ENCODE measurements at places on chromosomes 1 and 21.

DNA sequence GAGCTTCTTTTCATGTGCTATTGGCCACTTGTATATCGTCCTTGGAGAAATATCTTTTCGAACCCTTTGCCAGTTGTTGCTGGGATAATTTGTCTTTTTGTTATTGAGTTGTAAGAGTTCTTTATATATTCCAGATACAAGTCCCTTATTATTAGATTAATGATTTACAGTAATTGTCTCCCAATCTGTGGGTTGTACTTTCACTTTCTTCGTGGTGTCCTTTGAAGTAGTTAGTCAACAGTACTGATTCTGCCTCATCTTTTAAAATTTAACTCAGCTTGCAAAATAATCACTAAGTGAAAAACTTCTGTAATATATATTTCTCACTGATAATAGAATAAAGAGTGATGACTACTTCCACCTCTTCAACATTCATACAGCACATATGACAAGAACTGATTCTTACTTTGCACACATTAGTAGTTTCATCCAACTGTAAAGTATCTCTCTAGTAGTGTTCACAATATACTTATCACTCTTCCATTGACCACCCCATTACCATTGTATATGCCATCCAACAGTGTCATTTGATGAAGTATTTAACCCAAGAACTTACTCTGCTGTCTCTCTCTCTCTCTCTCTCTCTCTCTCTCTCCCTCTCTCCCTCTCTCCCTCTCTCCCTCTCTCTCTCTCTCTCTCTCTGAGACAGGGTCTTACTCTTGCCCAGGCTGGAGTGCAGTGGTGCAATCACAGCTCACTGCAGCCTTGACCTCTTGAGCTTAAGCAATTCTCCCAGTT, 104.2 kb upstream of the DMRTA2 start:
- no peak for DNase-seq

DNA sequence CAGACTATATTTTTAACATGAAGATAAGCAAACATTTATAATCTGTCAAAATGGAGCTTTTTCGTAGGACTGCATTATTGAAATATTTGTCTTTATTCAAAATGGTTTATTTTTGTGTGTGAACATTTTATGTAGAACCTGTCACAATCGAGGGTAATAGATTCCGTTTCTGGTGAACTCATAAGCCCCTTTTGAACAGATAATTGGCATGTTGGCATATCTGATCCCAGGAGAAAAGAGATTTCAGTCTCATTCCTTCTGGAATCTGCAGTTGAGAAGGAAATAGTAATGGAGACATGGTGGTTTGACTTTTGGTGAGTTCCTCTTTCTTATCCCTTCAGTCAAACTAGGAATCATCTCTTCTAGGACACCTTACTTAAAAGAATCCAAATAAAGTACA, 427.9 kb upstream of the B3GALT2 start:
- DNase-seq: no peak

DNA sequence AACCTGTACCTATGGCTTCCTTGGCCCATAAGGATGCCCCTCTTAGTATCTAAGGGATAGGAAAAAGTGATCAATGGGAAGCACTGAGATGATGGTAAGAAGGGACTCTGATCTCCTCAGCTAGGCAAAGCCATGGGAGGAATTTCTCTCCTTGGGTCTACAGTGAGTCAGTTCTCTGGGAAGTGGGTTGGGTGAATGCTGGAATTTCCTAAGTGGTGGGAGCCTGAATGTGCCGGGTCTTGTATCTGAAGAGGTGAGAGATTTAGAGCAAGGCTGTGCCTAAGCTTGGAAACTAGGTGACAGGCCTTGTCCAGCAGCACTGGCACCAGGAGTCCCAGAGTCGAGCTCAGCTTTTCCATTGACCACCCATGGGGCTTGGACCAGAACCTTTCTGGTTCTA, 96.3 kb upstream of the SLC2A1 start:
- DNase-seq: no peak

- no peak for DNase-seq
Measured at GRCh38 chr21:30579346-30579745, 10.9 kb downstream of the KRTAP22-2 start.

- no peak for DNase-seq
Measured at GRCh38 chr1:217149791-217150190, 426.6 kb upstream of the ESRRG start.

GRCh38 chr1:79877086-79877485, 870.6 kb upstream of the ADGRL4 start:
- no peak for DNase-seq

DNA sequence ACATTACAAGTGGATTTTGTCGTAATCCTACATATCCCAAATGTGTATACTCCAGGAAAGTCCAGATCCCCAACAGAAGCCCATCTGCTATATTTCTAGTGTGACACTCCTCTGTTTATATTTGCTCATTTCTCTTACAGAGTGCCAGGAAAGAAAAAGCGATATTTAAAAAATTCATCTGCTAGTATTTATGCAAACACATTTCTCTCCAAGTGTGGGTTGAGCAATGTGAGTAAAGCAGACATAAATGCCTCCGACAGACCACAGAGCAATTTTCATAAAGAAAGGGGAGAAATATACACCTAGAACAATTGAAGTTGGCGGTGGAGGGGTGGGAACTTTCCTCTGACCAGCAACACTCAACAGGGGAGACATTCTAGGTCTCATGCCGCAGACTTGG, 22.2 kb upstream of the RAP1A start:
- no peak for DNase-seq

- peak; percentile 75 for DNase-seq
Measured at GRCh38 chr1:46446646-46447498, 42.8 kb upstream of the DMBX1 start.

DNA sequence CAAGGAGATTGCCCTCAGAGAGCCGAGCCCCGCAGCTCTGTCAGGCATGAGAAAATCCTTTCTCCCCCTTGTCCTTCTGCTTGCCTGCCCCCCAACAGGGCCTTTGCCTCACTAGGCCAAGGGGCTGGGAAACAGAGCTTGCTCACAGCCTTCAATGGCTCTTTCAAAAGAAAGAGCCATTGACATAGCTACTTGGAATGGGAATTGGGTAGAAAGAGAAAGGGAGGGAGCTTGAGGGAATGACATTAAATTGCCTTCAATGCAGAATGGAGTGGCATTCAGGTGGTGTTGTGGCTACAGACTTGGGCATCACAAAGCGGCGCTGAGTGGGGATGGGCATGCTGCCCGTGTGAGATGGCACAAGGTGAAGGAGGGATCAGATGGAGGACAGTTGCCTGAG, 13.2 kb downstream of the SYT11 start:
- DNase-seq: no peak

DNA sequence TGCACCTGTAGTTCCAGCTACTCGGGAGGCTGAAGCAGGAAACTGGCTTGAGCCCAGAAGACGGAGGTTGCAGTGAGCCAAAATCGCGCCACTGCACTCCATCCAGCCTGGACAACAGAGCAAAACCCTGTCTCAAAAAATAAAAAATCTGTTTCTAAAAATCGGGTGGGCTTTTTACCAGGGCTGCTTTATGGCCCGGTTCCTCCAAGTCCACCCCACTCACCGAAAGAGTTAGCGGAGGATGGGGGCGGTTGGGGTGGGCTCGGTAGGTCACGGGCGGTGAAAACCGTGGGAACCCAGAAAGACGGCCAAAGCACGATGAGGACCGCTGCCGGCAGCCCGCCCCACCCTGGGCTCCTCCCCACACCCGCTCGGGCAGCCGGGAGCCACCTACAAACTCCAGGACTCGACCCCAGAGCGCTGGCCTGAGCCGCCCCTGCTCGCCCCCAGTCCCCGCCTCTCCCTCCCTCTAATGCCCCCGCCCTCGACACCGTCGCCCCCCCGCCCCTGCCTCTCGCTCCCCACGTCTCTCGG, 846 bp upstream of the PER3 start:
- DNase-seq: peak; percentile 82

- no peak for DNase-seq
Measured at GRCh38 chr1:55929652-55930051, 649.7 kb downstream of the PLPP3 start.

DNA sequence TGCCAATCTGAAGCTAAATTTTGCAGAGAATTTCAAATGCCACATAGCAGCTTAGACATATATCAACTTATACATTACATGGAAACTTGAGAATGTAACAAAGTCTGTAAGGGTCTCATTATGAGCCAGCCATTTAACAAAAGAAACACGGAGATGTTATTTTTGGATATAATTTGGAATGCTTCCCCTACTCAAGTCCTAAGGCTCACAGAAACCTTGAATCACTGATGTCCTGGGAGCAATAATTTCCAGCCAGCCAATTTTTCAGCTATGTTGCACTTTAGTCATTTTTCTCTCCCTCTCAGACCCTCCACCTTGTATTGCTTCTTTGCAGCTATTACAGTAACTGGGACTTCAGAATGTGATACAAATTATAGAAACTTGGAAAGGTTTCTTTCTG, 56.9 kb downstream of the EIF2B3 start:
- no peak for DNase-seq

DNA sequence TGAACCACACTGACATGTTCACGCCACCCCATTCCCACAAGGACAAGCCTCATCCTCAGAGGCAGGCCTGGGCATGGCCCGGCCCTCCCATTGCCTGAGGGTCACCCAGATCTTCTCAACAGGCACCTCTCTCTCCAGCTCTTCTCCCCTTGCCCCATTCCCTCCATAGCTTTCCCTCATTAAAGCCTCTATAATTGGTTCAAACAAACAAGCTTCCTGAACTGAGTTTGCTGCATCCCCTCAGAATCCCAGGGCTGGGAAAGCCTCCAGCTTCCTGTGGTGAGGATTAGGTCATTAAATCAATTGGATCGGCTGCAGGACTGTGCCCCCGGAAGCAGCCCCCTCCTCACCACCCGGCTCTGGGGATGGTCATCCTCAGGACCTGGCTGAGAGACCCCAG, 18.9 kb downstream of the CTNNBIP1 start:
- DNase-seq: no peak

- no peak for DNase-seq
Measured at GRCh38 chr1:97895278-97895677, 25.6 kb downstream of the DPYD start.

DNA sequence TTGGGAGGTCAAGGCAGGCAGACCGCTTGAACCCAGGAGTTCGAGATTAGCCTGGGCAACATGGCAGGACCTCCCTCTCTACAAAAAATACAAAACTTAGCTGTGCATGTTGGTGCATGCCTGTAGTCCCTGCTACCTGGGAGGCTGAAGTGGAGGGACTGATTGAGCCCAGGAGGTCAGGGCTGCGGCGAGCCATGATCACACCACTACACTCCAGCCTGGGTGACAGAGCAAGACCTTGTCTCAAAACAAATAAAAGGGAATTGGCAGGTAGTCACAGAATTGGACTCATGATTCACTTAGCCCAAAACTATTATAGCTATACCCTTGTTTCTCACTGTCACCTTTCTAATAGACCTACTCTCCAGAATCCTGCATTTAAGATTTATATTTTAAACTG, 5.5 kb downstream of the TADA1 start:
- DNase-seq: no peak

GRCh38 chr1:23609971-23610370, 50.7 kb upstream of the ID3 start:
- no peak for DNase-seq

GRCh38 chr1:244760471-244760870, 75.0 kb upstream of the COX20 start:
- DNase-seq: no peak

DNA sequence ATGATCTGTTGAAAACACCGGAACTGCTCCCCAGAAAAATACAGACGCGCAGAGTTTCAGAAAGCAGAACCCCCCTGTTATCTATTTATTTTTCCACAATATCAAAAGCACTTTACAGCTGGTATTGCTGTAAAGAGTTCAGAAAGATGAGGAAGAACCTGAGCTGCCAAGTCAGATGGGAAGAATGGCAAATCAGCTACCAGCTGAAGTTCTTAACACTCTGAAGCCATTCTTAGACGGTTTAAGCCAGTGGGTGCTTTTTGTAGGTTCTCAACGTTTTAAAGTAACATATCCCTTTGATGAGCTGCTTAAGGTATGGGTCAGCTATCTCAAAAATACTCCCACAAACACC, 714 bp upstream of the AKIRIN1 start:
- DNase-seq: no peak

DNA sequence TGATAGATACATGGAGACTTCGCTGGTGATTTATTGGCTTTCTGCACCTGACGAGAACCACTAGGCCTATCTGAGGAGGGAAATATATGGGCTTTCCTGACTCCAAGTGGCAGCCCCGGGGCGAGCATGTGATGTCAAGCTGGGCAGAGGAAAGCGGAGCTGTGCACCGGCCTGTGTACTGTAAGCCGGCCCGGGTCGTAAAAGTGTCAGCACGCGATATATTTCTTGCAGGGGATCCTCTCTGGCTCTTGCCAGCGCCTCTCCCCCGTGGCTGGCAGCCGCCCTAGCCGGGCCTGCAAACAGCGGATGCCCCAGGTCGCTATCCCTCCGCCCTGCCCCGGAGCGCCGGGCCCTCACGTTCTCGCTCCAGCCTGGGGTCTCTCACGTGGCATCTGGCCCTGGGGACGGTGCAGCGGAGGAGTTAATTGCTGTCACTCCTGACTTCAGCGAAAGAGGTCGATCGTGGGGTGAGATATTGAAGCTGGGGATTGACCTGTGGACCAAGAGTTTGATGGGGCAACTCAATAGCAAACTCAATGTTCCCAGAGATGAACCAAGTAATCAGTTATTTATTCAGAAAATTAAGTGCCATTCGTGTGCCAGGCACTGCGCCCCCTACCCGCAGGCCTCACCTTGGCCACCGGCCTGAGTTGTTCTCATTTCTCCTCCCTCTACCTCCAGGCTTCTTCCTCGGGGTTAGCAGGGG, 41.0 kb upstream of the HAO2 start:
- no peak for DNase-seq

DNA sequence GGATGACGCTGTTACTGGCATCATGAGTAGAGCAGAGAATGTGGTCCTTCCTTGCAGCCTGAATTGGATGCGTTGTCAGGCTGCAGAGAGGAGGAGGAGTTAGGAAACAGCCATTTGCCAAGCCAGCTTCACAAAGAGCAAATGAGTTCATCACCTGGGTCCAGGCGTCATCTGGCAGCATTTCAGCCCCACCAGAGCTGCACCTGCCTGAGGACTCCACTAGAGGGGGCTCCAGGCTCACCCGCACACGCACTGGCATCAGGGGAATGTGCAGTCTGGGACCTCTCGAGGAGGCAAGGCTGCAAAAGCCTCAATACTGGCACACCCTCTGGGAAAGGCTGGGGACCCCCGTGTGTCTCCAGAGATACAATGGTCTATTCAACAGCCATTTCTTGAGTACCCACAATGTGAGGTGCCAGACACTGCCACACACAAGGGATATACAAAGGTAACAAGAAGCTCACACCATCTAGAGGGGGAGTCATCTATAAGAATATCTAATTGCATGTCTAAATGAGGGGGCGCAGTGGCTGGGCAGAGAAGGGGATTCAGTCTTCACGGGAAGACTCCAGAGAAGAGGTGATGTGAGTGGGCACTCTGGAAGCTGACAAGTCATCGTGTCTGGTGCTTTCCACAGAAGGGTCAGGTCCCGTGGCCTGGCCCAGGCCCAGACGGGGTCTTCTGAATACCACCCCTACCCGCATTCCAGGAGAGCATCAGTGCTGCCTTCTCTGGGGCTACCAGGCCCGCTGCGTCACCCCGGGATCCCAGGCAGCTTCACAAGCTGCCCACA, 53.5 kb upstream of the CNTN2 start:
- DNase-seq: peak; percentile 96

Measured in H54 (cell line).